ENCODE measurements at places on chromosomes 7 and 10.
A peak's percentile ranks its signal among the peaks of the same experiment; 100 is the strongest.

- DNase-seq = no peak
Observed at GRCh38 chr7:96143495-96144259, 178.2 kb downstream of the SLC25A13 start.

DNA sequence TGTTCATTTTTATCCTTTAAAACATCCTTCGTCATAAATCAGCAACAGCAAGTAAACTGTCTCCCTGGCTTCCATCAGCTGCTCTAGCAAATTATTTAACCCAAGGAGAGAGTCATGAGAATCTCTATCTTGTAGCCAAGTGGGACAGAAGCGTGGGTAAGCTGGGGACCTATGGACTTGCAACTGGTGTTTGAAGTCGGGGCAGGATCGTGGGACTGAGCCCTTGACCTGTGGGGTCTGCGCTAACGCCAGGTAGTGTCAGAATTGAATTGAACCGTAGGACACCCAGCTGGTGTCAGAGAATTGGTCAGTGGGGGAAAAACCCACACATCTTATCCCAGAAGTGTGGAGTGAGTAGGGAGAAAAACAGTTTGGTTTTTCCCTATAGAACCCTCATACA, 13.4 kb downstream of the AIFM2 start:
- DNase-seq = no peak

DNA sequence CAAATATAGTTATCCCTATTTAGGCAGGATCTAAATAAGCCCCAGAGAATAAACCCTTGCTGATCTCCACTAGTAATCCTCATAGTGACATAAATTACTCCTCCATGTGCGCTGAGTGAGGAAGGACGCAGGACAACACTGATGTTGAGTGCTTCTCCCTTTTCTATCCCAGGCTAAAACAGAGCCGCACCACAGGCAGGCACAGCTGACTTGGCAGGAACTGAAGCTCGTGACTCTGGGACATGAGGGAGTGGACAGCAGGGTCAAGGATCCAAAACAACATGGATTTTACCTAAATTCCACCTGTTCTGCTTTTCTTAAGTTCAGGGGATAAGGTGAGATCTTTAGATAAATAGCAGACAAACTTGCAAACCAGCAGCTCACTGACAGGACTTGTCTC, 46.0 kb downstream of the VOPP1 start:
- no peak for DNase-seq

- no peak for DNase-seq
Observed at GRCh38 chr10:11026773-11027172, 9.1 kb downstream of the CELF2 start.

DNA sequence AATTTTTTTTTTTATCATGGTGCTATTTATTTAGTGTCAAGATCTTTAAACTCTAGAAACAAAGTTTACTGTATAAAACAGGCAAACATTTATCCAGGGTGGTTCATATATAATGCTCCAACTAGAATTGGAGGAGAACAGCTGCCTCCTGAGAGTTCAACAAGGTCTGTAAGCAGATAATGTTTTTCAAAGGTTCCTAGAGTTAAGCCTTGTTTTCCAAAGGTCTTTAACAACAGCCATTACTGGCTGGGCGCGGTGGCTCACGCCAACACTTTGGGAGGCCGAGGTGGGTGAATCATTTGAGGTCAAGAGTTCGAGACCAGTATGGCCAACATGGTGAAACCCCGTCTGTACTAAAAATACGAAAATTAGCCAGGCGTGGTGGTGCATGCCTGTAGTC, 316.7 kb downstream of the CCDC3 start:
- no peak for DNase-seq

- peak; percentile 34 for DNase-seq
Observed at GRCh38 chr7:149714910-149715471, 58.4 kb downstream of the ZNF467 start.

GRCh38 chr10:59550061-59550460, 159.6 kb downstream of the SLC16A9 start:
- no peak for DNase-seq

DNA sequence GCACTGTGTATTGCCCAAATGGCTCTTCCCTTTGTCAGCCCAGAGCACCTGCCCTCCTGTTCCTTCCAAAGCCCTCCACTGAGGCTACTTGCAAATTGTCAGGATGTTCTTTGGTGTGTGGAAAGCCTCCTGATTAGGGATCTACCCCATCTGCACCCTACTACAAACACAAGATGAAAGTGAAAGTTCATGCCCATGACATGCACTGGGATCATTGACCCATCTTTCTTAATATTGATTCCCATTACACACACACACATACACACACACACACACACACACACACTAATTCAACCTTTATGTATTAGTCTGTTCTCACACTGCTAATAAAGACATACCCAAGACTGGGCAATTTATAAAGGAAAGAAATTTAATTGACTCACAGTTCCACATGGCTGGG, 213.7 kb upstream of the IGFBP3 start:
- DNase-seq = no peak

GRCh38 chr10:11256896-11257295, 239.2 kb downstream of the CELF2 start:
- peak; percentile 38 for DNase-seq

GRCh38 chr7:91875851-91876250, 4.7 kb downstream of the MTERF1 start:
- no peak for DNase-seq

DNA sequence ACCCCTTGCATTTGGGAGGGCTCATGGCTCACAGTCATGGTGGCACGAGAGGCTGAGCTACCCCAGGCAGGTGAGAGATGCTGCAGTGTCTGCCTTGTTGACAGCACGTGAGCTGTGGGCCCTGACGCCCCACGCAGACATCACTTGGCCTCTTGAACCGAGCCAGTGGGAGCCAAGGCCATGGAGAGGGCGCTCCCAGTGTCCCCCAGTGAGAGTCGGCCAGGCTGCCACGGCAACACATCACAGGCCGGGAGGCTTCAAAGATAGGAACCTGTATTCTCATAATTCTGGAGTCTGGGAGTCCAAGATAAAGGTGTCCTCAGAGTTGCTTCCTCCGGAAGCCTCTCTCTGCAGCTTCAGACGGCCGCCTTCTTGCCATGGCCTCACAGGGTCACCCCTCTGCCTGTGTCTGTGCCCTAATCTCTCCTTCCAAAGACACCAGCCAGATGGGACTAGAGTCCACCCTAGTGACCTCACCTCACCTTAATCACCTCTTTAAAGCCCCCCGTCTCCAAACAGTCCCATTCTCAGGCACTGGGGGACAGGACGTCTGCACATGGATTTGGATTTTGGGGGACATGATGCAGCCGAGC, 119.6 kb downstream of the KLF6 start:
- DNase-seq = no peak

DNA sequence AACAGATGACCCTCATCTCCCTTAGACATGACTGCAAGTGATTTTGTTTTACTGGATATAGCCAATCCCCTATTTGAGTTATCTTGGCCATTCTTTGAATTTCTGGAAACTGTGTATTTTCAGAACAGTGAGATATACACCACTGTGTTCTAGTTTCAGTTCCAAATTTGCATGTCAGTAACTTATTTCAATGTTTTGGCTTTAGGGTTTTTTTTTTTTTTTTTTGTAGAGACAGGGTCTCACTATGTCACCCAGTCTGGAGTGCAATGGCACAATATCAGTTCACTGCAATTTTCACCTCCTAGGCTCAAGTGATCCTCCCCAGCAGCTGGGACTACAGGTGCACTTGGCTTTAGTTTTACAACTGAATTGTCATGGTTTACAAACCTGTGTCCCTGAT, 67.2 kb downstream of the ATAD1 start:
- DNase-seq = no peak

DNA sequence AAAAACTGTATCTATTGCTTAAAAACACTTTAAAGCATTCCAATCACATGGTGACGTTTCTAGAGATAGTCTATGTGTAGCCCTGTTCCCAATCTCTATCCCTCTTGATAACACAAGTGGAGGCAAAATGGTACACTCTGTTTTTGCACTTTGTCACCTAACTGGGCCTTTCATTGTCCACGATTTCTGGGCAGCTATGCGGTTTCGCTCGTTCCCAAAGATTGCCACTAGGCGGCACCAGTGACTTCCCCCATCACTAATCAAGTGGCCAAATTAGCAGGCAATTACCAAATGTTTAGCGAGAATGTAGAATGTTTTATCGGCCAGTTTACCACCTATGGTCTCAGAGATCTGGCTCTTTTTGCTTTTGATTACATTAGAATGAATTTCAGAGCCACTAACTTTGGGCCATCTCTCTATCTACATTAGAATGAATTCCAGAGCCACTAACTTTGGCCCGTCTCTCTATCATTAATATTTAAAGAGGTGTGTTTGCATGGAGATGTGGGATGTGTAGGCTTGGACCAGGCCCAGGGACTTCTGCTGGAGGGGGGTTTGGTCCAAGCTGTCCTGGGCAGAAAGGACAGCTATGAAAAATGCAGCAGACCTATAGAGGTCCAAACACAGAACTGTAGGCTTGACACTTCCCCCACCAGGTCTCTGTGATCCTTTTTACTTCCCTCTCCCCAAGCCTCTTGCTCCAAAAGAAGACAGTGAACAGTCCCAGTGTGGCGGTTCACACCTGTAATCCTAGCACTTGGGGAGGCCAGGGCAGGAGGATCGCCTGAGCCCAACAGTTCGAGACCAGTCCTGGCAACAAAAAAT, 90.1 kb downstream of the EPC1 start:
- DNase-seq = peak; percentile 46

DNA sequence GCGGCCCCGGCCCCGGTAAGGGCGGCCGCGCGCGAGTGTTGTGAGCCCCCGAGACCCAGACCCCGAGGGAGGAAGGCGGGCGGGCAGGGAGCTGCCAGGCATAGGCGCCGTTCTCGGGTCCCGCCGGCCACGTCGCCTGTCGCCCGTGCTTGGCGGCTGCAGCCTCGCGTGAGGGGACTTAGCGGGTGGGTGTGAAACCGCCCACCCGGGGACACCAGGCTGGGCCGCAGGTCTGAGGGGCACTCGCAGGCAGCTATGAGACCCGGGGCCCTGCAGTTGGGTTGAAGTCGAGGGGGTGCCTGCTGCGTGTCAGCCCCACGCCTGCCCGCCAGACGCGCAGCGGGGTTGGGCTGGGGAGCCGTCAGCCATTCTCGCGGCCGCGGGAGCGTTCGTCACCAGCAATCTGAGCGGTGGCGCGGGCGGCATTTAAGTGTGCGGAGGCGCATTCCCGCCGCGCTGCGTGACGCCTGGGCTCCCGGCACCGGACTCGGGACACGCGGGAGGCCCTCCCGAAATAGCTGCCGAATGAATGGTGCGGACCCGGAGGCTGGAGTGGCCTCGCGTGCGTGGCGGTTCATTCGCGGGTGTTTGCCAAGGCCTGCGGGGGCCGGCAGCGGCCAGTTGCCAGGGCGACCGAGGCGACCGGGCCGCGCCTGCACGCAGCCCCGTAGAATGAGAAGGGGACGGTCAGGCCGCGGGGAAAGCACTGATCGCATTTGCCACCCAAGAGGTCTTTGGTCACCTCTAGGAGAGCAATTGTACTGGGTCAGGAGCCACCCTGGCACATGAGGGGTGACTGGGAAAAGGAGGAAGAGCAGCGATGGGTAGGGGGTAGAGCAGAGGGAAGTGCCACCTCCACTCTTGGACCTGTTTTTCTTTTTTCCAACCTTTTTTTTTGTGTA, 750 bp downstream of the ZNF398 start:
- DNase-seq = peak; percentile 62

DNA sequence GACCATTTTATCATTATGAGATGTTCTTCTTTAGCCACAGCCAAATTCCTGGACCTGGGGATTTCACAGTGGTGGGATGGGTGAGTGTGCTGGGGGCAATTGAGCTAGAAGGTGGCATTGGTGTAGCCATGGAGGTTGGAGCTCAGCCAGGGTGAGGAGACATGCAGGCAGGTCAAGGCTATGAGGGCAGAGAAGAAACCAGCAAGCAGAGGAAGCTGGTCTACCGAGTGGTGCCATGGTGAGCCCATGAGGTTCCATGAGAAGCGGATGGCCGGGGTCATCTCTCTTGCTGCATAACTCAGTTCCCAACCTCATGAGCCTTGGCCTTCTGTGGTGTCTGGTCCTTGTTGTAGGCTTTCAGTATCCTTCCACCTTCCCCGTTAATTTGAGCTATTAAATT, 91.4 kb downstream of the CARD11 start:
- DNase-seq = no peak

DNA sequence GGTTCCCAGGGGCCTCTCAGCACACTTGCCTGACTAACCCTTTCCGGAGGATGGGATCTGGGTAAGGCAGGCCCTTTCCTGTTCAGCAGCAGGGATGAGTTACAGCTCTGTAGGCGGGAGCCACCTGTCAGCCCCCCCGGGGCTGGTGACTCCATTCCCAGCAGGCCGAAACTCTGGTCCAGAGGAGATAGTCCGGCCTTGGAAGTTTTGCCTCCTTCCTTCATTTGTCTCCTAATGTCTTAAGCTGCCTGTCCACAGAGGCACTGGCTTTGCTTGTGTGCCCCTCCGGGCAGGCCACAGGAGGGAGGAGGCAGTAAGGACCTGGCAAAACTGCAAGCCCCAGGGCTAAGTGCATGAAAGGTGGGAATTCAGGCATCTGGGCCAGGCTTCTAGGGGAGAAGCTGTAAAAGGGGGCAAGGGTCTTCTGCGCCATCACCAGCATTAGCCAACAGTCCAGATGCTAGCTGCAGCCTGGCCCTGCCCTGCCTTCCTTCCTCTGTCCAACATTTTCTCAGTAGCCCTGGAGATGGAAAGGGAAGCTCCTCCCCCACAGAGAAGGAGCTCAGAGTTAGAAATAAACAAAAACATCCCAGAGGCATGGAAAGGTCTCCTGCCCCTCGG, 1.2 kb downstream of the ADIRF start:
- no peak for DNase-seq

DNA sequence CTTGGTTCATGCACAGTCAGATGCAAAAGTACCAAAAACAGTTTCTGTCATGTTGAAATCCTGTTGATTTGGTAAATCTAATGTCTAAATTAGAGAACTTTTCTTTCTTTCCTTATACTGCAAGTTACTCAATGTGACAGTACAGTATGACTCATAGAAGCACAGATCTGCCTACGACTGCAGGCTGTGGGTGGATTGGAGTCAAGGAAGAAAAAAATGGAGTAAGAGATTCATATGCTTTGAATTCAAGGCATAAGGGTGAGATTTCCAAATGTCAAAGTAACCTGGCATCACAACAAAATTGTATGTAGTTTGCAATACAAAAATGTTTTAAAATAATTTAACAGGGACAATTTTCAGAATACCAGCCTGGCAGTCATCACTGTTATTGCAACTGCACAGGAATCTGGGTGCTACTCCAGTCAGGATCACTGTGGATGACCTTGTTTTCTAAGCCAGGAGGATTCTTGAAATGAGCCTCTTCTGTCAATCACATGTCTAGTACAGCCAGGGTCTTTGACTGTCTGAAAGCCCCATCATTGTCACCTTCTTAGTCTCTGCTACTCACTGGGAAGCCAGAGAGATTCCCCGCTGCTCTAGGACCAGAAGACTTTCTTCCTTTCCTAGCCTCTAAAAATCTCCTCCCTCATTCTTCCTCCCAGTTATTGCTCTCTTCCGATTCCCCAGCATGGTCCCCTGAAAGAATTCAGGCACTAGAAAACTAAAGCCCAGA, 83.6 kb downstream of the CD36 start:
- no peak for DNase-seq
